Urinary bladder (tissue), 4 donors: ENCODE measurements at places on chromosomes 1 and 21.

GRCh38 chr21:29313662-29314408 lies 15.1 kb downstream of the BACH1 start:
- no peak for DNase-seq

- peak; percentile 4 for DNase-seq
These were observed 157.2 kb downstream of the S1PR1 start for GRCh38 chr1:101394041-101394440.

DNA sequence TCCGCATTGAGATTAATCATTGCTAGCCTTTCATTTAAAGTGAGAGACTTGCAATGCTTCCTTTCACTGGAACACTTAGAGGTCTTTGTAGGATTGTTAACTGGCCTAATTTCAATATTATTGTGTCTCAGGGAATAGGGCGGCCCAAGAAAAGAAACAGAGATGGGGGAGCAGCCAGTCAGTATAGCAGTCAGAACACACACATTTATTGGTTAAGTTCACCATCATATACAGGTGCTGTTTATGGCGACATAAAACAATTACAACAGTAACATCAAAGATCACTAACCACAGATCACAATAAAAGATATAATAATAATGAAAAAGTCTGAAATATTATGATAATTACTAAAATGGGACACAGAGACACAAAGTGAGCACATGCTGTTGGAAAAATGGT lies 29.4 kb downstream of the BARHL2 start:
- no peak for DNase-seq

DNA sequence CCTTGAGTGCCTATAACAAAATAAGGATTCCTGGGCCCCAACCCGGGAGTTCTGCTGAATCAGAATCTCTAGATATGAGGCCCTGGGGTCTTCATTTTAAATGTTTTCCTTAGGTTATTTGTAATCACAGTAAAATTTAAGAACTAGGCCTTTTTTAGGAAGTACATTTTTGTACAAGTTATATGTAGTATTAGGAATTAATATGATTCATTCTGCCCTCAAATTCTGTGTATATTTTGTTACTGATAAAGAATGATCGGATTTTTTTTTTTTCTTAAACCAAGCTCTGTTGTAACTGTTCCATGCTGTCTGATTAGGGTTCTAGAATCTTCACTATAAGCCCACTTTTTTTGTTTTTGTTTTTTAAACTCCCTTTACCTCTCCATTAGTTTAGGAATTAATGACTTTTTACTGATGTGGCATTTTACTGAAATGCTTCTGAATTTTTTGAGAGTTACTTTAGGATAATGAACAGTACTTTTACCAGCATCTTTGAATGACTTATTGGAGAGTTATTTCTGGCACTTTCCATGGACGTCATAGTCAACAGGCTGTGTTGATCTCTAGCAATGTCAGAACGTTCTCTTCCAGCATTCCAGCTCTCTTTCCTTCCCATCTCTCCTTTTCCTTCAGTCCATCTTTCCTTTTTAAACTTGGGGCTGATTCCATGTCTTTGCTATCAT lies 48.3 kb downstream of the CLIC4 start:
- DNase-seq: no peak

DNA sequence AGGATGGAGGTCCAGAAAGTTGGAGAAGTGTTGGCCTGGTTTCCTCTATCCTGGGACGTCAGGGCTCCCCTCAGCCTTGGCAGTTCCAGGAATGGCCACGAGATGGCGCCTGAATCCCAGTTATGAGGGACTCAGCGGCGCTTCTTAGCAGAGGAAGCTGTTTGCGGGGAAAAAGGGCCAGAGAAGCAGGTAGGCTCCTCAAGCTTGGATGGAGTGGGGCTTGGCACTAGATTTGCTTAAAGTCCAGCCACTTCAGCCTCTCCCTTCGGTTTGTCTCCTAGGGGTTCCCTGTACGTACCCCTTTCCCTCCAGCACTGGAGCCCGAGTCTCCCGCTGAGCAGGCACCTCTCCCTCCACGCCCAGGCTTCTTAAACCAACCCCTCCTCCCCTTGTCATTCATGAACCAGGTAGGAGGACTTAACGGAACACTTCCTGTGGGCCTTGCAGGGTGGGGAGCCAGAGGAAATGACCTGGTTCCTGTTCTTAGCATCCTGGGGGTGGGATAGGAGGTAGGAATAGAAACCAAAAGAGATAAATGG lies 32.0 kb upstream of the TENT5B start:
- DNase-seq: no peak

- no peak for DNase-seq
These were observed 39.2 kb downstream of the EIF2B3 start for GRCh38 chr1:44947063-44947773.

GRCh38 chr1:238485057-238485911 lies 594.6 kb upstream of the ZP4 start:
- DNase-seq: no peak

- peak; percentile 29 for DNase-seq
These were observed 1.4 kb downstream of the RNF11 start for GRCh38 chr1:51237351-51238033.

- DNase-seq: no peak
These were observed 181.8 kb upstream of the ADGRL4 start for GRCh38 chr1:79188337-79188736.

- no peak for DNase-seq
These were observed 206.6 kb downstream of the URB2 start for GRCh38 chr1:229832695-229833094.

DNA sequence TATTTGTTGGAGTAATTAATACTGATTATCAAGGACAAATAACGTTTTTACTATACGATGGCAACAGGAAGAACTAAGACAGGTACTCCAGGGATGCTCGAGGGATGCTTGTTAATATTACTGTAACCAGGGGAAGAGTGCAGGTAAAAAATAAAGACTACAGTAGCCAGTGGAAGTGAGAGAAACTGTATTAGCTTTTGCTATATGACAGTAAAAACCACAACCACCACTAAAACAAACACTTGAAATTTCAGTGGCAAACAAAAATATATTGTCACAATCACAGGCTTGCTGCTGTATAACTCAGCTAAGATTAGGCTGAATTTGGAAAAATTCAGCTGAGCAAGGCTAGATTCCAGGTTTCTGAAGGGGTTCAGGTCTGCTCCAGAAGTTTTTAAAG lies 812.6 kb upstream of the ADGRL4 start:
- DNase-seq: no peak

- no peak for DNase-seq
These were observed 4.4 kb upstream of the RHEX start for GRCh38 chr1:206048582-206048981.

DNA sequence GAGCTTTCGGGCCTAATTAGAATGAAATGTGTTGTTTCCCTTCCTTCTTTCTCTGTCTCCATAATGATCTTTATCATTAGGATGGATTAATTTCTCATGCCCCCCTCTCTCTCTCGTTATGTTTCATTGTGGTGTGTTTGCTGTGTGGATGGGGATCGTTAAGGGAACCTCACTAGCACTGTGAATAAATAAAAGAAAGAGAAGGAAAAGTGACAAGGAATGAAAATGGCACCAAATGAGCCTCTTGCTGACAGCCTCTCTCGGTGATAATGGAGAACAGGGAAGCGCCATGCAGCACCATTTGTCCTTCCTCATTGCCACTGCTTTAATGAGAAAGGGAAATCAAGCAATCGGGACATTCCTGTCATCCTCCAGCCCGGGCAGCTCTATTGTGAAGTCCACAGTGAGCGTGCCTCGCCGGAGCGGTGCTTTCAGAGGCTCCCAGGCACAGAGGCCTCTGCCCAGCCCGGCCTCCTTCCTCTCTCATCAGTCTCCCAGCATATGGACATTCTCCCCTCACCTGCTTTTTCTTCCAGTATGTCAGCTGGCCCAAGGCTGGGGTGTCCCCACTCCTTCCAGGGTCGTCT lies 265.7 kb upstream of the TMEM51 start:
- DNase-seq: no peak

DNA sequence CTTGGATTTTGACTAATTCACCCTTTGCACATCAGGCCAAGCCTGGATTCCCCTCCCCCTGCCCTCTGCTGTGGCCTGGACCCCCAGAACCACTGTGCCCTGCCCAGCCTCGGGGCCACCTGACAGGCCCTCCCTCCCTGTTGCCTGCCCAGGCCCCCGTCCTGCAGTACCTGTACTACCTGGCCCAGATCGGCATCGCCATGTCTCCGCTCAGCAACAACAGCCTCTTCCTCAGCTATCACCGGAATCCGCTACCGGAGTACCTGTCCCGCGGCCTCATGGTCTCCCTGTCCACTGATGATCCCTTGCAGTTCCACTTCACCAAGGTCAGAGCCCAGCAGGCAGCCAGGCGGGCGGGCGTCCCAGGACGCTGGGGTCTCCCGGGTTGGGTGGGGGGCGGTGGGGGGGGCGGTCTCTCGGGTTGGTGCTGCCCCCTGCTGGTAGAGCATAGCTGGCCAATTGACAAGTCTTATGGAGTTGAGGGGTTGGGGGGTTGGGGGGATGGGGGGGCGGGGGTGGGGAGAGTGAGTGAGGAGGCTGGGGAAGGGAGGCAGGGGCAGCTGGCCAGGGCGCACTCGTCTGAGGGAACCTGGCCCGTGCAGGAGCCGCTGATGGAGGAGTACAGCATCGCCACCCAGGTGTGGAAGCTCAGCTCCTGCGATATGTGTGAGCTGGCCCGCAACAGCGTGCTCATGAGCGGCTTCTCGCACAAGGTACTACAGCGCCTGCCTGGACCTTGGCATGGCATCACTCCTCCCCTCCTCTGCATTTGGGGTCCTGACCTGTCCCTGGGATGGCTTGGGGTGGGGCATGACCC lies 10.7 kb downstream of the AMPD2 start:
- DNase-seq: no peak

DNA sequence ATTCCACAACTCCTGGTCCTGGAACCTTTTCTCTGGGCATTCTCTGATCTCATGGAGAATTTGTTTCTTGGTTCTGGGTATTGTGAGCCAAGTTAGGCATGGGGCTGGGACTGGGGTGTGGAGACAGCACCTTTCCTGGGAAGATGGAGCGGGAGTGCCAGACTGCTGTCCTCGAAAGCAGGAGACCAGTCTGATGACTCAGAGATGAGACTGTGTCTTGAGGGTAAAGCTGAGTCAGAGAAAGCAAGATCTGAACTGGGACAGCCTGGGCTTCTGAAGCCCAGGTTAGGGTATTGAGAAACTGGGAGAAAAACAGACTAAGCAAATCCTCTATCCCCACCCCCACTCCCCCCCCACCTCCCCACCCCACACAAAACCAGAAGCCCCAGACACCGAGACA lies 2.2 kb upstream of the KANK4 start:
- DNase-seq: no peak

DNA sequence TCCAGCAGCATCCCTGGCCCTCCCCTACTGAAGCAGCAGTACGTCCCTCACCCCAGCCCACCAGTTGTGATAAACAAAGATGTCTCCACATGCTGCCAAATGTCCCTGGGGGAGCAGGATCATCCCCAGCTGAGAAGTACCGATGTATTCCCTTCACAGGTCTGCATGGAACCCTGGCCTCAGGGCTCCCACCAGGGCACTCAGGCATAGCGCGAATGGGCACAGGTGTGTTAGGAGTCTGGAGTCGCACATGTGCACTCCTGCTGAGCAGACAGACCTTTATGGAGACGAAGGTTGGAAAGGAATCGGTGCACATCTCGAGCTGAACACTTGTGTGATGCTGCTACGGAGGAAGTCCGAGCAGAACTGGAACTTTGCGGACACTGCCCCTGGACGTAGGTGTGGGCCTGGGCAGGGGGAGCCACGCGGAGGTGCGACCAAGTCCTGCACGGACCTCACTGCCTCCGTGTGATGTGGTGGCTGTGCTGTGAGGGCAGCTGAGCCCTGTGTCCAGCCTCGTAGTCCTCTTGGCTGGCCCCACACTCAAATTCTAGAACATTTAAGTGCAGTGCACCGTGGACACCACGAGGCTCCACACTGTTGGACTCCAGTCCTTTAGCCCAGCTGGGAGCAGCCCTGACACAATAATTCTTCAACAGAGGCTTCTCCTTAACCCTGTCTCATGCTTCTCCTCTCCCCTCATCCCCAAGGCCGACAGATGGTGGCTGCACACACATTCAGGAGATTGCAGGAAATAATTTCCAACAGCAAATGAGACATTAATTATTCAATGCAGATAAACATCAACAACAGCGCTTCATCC lies 43.4 kb downstream of the RSPH1 start:
- DNase-seq: no peak

GRCh38 chr1:65830306-65830705 lies 37.6 kb downstream of the PDE4B start:
- no peak for DNase-seq

DNA sequence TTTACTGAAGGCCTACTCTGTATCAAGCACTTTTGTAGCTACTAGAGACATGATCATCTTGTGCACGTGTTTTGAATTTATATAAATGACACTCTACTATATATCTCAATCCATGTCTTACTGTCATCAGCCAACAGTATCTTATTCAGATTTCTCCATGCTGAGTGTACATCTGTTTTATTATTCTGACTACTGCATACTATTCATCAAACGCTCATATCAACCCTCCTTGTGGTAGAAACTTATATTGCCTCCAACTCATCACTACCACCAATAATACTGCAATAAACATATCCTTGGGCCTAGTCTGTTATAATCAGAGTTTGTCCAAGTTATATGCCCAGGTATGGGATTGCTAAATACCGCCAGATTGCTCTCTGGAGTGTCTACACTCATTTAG lies 81.6 kb upstream of the IRF2BP2 start:
- no peak for DNase-seq

DNA sequence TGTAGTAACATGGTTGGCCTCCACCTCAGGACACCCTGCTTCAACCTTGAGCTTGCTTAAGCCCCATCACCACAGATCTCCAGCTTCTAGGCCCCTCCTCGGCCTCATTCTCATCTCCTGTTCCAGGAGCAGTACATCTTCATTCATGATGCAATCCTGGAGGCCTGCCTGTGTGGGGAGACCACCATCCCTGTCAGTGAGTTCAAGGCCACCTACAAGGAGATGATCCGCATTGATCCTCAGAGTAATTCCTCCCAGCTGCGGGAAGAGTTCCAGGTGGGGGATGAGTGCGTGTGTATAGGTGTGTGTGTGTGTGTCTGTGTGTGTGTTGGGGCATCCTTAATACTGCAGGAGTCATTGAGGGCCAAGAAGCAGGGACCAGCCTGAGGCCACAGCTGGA lies 79.6 kb downstream of the PTPRU start:
- no peak for DNase-seq

DNA sequence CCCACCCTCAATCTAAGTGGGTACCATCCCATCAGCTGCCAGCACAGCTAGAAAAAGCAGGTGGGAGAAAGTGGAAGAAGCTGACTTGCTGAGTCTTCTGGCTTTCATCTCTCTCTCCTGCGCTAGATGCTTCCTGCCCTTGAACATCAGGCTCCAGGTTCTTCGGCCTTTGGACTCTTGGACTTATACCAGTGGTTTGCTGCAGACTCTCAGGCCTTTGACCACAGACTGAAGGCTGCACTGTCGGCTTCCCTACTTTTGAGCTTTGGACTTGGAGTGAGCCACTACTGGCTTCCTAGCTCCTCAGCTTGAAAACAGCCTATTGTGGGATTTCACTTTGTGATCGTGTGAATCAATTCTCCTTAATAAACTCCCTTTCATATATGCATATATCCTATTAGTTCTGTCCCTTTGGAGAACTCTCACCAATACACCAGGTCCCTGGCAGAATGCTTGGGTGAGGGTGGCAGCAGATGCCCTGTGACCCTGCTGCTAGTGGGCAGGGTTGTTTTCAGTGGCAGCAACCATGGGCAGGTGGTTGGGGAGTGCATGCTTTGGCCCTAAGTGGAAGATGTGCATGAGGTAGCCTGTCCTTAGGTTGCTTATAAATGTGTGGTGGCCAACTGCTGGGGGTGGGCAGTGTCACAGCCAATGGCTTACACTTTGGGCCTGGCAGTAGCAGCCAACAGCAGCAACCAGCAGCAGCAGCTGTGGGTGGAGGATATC lies 10.8 kb upstream of the ADAM30 start:
- DNase-seq: no peak

- no peak for DNase-seq
These were observed 4.6 kb upstream of the CD1A start for GRCh38 chr1:158249646-158250045.
